ENCODE measurements at places on chromosomes 7 and 10.

- no peak for DNase-seq
These were observed 66.2 kb downstream of the MKX start for GRCh38 chr10:27679369-27679912.

- no peak for DNase-seq
These were observed 14.9 kb downstream of the ARHGAP19 start for GRCh38 chr10:97277551-97277950.

DNA sequence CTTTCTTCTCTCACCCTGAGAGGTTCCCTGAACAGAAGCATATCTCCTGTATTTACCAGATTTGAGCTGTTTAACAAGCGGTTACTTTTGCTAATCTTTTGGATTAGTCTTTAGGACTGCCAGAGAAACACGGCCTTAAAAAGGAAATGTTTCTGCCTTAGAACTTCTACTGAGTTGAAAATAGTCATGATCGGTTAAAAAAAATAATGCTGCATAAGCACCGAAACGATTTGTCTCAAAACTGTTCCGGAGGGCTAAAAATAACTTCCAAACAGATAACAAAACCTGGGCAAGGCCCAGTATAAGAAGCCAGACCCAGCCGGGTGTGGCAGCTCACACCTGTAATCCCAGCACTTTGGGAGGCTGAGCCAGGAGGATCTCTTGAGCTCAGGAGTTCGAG is 43.3 kb upstream of the CYTH3 start:
- DNase-seq, result no peak

- no peak for DNase-seq
These were observed 57.7 kb downstream of the NXPH1 start for GRCh38 chr7:8491106-8491505.

GRCh38 chr7:45136106-45137060 is 21.2 kb upstream of the RAMP3 start:
- DNase-seq, result peak; percentile 82

GRCh38 chr7:75072981-75073283 is 670 bp downstream of the RCC1L start:
- DNase-seq, result no peak

DNA sequence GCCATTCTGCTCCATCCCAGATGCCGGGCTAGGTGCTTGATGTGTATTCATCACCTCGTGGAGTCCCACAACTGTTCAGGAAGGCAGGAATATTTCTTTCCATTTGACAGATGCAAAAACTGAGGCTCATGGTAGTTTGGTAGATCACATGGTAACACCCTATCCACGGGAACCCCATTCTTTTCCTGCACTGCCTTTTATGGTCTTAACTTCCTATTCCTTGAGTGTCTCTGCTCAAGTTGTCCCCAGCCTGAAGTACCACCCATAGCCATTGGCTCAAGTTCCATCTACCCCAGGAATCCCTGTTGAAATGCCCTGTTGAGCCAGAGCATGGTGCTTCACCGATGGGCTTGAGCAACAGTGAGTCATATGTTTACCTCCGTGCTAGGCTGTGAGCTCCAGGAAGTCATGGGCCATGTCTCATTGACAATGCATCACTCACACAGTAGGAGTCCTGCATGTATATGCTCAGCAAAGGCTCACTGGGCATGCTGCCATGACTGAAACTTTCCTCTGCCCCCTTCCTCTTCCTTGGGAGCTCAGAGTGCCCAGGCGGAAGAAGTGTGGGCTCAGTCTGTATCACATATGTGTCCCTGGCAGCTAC is 71.7 kb upstream of the ADAM12 start:
- DNase-seq, result peak; percentile 74

DNA sequence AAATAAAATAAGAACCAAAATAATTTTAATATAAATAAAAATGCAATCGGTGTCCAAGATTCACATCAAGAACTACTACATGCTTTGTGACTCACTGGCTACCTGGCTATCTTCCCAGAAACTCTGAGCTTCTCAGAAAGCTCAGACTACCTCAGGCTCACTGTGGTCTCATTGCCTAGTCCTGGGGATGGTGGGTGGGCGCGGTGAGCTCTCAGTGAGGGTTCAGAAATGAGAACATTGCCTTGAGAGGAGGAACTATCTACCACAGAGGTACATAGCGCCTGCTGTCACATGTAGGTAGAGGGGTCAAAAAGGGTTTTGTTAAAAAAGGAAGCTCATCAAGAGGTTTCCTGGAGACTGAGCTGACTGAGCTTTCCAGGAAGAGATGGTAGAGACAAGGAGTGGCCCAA is 108.0 kb downstream of the WDFY4 start:
- DNase-seq, result peak; percentile 89

- DNase-seq, result peak; percentile 82
These were observed 46.8 kb downstream of the ASB13 start for GRCh38 chr10:5619362-5620211.

GRCh38 chr10:31804352-31804810 is 124.2 kb downstream of the ARHGAP12 start:
- peak; percentile 46 for DNase-seq

DNA sequence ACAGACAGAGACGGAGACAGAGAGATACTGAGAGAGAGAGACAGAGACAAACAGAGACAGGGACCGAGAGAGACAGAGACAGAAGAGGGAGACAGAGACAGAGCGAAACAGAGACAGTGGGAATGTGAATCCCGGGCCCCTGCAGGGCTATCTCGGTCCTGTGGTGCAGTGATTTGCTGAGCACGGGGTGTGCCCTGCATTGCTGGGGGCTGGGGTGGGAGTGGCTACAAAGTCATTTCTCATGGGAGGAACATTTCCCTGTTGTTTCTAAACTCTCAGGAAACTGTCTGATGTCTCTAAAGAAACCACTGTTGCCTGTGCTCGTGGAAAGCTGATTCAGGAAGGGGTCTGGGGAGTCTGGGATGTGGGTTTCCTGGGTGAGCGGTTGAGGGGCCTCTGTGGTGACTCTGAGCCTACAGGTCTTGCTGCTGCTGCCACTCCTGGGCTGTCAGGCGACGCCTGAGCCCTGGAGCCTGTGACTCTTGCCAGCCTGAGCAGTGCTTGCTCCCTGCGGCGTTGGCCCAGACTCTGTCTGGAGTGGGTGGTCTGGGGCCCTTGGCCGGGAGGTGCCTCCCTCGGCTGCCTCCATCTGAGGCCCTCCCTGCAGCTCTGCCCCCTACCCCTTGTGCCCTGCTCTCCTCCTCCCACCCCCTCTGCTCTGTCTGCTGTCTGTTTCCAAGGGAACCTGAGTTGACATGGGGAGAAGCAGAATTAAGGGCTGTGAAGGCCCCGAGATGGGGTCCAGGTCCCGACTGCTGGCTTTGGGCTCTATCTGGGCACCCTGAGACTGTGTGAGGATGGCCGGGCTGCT is 292.0 kb downstream of the WDR37 start:
- no peak for DNase-seq

GRCh38 chr7:92461027-92462003 is 14.0 kb downstream of the GATAD1 start:
- DNase-seq, result peak; percentile 60

DNA sequence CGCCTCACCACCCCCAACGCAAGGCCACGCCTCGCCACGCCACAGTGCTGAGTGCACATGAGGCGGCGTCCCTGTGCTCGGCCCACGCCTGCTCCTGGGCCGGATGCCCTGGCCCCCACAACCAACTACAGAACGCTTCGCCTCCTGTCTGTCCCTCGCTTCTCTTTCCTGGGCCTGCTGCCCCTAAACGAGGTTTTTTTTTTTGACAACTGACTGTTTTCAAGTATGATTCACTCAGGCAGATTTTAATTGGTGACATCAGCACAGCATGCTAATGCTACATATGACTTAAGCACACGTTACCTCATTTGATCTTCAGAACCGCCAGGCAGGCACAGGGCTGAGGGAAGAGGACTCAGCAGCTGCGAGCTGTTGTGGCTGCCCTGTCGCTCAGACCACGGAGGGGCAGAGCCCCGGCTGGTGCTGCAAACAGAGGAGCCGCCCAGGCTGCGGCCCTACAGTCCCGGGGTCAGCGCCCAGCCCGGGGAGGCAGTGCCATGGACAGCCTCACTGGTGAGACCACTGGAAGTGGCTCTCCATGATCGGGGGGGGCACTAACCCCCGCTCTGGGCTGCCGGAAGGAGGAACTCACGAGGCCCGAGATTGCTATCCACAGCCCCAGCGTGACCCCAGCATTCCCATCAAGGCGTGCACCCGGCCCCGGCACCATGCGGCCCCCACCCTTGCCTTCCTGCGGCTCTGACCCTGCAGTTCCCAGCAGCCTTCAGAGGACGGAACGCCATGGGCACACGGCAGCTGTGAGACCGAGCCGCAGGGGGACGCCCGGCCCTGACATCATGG is 212.8 kb downstream of the MAD1L1 start:
- peak; percentile 85 for DNase-seq

GRCh38 chr7:41438705-41439514 is 264.0 kb downstream of the INHBA start:
- DNase-seq, result no peak

DNA sequence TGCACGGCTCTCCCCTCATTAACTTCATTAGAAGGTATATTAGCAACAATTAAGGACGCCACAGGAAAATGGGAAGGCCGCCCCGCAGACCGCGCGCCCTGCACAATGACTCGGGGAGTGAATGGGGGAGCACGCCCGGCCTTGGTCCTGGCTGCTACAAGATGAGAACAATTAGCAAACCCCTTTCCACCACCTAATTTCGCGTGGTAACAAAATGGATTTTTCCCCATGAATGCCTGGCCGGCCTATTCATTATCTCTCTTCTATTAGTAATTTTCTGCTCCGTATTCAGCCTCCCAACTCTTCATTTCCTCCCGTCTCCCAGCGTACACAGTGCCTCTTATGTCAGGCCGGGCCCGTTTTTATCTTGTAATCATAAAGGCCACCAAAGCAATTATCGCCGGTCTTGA is 346.9 kb downstream of the DNAJB6 start:
- peak; percentile 28 for DNase-seq

DNA sequence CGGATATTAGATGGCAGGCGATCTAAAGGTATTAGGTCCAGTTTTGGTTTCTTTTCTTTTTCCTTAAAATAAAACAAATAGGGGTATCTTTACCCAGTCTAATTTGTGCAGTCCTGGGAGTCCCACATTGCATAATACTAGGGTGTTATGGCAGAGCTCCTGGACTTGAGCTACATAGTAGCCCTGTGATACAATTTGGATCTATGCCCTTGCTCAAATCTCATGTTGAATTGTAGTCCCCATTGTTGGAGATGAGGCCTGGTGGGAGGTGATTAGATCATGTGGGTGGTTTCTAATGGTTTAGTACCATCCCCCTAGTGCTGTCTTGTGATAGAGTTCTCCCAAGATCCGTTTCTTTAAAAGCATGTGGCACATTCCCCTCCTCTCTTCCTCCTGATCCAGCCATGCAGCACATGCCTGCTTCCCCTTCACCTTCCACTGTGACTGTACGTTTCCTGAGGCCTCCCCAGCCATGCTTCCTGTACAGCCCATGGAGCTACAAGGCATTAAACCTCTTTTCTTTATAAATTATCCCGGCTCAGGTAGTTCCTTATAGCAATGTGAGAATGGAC is 141.9 kb downstream of the RPS24 start:
- DNase-seq, result no peak

DNA sequence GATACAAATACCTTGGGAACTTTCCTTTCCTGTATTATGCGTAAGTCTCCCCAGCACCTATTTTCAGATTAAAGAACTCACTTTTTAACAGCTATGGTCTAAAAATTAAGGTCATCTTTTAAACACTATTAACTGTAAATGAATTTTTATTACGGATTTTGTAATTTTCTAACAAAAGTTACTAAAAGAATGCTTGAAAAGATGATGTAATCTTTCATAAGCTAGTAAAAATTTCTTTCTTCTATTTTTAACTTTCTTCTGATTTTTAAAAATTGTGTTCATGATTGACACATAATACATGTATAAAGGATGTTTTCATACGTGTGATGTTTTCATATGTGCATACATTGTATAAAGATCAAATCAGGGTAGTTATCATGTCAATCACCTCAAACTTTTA is 291.2 kb upstream of the MBL2 start:
- no peak for DNase-seq
